ENCODE measurements at places on chromosomes 2 and 18.
A peak's percentile ranks its signal among the peaks of the same experiment; 100 is the strongest.

DNA sequence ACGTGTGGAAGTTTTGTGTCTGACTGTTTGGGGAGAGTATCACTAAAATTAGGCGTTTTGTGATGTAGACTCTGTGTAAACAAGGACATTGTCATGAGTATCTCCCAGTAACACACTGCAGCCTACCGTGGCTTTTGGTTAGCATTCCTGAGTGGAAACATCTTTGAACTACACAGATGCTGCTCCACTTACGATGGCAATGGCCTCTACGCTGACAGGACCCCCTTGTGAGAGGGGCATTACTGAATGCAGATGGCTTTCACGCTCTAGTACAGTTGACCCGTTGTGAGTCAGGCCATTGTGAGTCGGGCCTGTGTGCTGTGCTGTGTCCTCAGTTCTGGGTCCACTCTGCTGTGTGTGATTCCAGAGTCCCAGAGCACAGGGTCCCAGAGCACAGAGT lies 34.4 kb upstream of the ADNP2 start:
- no peak for DNase-seq

DNA sequence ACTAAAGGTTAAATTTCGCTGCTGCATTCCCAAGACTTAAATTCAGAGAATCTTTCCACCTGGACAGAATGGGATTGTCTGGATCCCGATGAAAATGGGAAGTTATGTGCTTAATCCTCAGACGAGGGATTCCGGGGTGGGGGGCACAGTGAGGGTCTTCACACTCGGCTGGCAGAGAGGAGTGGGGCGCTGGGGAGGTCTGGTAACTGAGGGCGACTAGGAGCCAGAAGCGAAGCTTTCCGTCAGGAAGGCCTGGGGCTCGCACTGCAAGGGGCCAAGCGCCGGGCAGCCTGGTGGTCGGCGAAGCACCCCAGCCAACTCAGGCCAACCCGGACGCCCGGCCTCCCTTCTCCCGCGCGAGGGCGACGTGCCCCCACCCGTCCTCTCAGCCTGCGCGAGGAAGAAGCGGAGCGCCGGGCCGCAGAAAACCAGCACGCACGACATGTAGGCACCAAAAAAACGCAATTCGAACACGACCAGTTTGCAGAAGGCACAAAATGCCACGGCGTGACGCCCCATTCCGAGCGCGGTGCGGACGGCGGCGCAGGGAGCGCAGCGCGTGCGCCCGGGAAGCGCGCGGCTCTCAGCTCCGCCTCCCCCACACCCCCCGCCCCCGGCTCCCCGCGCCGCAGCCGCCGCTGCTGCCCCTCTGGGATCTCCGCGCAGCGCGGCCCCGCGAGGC lies 188.1 kb downstream of the ZEB2 start:
- no peak for DNase-seq

DNA sequence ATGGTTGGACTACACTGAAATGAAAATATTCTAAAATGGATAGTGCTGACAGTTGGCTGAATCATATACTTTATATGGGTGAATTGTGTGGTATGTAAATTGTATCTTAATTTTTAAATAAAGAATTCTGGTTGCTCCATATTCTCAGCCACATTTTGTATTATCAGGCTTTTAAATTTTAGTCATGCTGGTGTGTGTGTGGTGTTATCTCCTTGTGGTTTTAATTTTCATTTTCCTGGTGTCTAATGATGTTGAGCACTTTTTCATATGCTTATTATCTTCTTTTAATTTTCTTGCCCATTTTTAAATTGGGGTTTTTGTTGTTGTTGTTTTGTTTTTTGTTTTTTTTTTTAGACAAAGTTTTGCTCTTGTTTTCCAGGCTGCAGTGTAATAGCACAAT lies 3.8 kb upstream of the HIBCH start:
- DNase-seq = no peak

DNA sequence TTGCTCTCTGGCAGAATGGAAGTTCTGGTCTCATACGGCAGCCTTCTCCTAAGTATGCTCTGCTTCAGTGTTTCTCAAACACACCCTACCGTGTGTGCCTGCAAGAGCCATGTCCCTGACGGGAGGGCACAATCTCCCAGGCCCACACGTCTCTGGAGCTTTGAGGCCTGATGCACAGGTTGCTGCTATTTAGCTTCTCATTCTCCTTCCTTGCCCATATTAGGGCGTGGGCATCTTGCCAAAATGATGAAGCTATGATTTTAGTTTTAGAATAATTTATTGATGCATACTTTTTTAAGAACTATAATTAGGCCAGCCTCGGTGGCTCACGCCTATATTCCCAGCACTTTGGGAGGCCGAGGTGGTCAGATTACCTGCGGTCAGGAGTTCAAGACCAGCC lies 107.9 kb downstream of the RNF144A start:
- no peak for DNase-seq

- no peak for DNase-seq
Observed at GRCh38 chr2:86001326-86001725, 104.4 kb downstream of the POLR1A start.

GRCh38 chr2:37357530-37357929 lies 13.1 kb downstream of the QPCT start:
- DNase-seq = no peak

- DNase-seq = peak; percentile 85
Observed at GRCh38 chr2:207182911-207183310, 17.2 kb upstream of the KLF7 start.

GRCh38 chr2:127155028-127155581 lies 48.2 kb upstream of the BIN1 start:
- DNase-seq = no peak

- DNase-seq = no peak
Observed at GRCh38 chr2:169572821-169573159, 875 bp downstream of the FASTKD1 start.

DNA sequence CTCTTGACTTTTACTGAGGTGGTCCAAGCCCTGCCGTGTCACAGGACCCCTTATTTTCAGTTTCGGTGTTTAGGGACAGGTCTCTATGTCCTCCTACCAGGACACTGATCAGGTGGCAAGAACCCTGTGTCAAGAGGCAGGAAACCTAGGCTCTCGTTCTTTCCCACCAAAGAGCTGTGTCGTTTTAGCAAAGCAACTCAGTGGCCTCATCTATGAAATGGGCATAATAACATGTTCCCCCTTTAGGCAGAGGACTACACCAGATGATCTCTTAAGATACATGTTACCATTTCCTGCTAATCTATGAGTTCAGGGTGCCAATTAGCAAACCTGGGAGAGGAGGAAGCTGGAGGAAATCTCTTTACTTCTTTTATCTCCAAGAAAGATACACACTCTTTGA lies 1.9 kb downstream of the RAB31 start:
- no peak for DNase-seq

GRCh38 chr2:48583961-48584360 lies 33.7 kb upstream of the GTF2A1L start:
- no peak for DNase-seq

- no peak for DNase-seq
Observed at GRCh38 chr2:212854771-212855170, 296.6 kb downstream of the IKZF2 start.

- no peak for DNase-seq
Observed at GRCh38 chr2:22879009-22879863, 505.7 kb upstream of the KLHL29 start.

- DNase-seq = no peak
Observed at GRCh38 chr2:57181315-57182038, 865.1 kb upstream of the VRK2 start.

DNA sequence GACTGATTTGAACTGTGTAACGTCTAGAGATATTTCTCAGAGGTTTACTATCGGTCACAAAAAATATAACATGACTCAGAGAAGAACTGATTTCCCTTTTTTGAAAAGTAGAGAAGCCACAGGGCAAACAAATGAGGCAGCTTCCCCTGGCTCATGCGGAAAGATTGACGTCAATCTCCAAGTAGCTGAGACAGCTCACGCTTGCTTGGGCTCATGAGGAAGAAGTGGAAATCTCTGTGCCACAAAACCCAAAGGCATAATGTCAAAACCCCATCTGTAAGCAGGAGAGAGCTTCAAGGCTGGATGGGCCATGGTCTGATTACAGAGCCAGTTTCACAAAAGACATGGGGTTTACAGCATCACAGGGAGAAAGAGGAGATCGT lies 188.1 kb downstream of the ARL4C start:
- no peak for DNase-seq

DNA sequence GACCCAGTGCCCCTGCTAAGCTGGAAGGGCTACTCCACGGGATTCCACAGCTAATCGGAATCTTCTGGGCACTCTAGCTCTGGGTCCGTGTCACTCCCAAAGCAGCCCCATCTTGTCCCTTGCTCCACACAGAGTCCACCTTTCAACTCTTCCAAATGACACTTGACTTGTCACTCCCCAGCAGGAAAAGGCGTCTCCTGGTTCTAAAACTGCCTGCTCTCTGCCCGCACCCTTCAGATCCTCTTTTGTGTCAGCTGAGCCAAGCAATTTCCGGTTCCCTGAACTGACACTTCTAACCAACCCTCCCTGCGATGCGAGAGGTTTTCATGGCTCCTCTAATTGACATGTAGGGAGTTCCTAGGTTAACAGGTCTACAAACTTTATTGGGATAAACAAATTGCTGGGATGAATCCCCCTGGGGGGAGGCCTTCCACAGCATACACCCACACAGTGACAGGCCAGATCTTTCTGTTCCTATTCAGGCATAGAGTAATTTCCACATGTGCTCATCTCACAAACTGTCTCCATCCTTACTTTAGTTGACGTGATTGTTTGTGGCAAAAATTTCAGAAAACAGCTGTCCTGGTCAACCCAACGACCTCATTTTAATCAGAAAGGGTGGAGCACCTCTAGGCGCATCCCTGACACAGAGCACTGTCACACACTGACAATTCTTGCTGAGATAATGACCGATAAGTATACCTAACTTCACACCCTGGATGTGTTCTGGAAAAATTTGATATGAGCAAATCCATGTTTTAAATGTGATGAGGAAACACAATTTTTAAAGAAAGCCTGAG lies 104.9 kb downstream of the RBMS1 start:
- no peak for DNase-seq

- peak; percentile 94 for DNase-seq
Observed at GRCh38 chr2:6372317-6372901, 493.3 kb downstream of the CMPK2 start.

DNA sequence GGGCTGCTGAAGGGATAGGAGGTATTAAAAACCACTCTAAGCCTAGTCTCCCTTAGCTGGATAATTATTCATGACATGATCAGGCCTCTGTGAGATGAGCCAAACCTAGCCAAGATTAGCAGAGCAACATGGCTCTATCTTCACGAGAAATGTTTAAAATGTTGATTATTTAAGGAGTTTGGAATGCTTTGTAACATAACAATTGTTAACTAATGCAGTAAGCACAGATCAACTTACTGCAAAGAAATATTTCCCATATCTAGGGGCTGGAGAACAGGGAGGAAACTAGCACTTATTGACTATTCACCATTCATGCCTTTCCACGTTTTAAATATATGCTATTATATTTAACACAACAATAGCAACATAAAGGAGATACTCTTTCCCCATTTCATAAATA lies 833.7 kb upstream of the CHAC2 start:
- DNase-seq = no peak

- no peak for DNase-seq
Observed at GRCh38 chr2:226098861-226099745, 699.6 kb downstream of the NYAP2 start.

DNA sequence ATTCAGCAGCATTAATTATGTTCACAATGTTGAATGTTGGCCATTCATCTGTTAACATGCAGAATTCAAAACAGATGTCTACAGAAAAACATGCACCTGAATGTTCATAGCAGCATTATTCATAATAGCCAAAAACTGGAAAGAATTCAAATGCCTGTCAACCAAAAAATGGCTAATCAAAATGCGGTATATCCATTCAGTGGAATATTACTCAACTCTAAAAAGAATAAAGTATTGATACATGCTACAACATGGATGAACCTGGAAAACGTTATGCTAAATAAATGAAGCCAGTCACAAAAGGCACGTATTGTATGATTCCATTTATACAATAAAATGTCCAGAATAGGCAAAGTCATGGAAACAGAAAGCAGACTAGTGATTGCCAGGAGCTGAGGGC lies 68.0 kb downstream of the CCDC88A start:
- DNase-seq = no peak

- DNase-seq = no peak
Observed at GRCh38 chr2:54770211-54770610, 46.7 kb downstream of the EML6 start.

DNA sequence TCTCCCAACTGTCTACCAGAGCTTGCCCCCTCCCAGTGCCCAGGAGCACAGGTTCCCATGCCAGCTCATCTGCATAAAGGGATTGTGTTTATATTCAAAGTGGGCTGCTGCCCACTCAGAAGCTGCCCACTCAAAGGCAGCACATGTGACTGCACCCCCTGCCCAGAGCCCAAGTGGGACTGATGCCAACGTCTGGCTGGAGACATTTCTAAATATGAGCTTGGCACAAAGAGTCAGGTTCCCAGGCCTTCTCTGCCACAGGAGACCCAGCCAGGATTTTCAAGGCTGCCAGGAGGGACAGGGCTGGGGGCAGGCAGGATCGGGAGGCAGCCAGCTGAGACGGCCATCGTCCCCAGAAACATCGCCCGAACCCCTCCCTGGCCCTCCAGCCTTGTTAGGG lies 67.1 kb downstream of the ZBTB7C start:
- no peak for DNase-seq

- DNase-seq = no peak
Observed at GRCh38 chr18:44047585-44047984, 633.1 kb upstream of the SETBP1 start.

DNA sequence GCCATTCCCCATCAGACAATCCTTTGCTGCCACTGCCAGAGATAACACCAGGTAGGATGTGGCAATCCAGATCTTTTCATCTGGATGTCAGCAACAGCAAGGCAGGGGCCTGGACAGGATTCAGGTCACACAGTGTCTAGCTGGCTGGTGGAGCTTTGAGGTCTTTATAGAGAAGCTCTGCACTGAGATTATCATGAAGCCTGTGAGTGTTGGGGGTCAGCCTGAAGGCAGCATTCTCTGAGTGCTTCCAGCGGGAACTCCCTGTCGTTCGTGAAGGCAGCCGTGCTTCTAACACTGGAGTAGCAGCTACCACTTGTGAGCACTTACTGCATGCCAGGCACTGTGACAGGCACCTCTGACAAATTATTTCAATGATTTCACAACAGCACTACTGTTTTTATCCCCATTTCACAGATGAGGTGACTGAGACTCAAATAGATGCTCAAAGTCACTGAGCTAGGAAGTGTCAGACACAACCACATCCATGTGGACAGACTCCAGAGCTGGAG lies 85.7 kb downstream of the SEMA4F start:
- no peak for DNase-seq

- peak; percentile 95 for DNase-seq
Observed at GRCh38 chr2:173159791-173160463, 84.3 kb downstream of the MAP3K20 start.

DNA sequence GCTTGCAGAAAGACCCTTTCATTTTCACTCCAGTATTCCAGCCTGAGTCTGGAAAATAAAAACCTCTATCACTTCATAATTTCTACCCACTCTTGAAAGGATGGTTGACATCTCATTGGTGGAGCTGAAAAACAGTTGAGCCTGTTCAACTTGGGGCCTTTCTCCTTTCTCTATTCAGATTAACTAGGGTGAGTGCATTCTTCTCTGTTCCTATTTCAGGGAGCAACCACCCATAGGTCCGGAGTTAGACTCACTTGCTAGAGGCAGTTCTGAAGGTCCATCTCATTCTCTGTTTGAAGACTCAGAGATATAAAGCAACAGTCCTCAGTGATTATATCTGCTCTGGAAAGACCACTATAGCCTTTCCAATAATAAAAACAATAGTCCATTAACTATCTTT lies 167.9 kb upstream of the SPOPL start:
- DNase-seq = no peak

Measured in BJ (cell line).